T-cell (primary cell): ENCODE measurements at places on chromosomes 3 and 15. TPM values are rescaled to one million over a fixed set of nuclear protein-coding genes. Genes with fewer than 3 reads are reported as not detected.

Gene USP19
- 105 TPM for total RNA-seq

- DNase-seq: no peak
Measured at GRCh38 chr3:100976611-100977010, 16.6 kb downstream of the ABI3BP start.

- no peak for DNase-seq
Measured at GRCh38 chr3:145259166-145259880, 901.7 kb downstream of the PLOD2 start.

DNA sequence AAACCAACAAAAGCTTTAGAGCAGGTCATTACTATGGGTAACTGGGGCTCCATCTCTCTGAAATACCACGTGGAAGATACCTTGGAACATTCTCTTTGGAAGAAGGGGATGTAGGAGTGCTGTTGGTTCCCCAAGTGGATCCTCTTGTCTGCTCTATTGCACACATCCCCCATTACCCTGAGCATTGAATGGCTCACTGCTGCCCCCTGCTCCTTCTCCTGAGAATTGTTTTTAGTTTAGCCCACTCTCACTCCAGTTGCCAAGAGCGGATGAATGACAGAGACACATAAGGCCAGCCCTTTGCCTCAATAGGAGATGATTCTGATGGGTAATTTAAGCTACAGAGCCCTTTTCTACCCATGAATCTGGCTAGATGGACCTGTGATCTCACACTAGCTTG, 135.6 kb upstream of the SUCLG2 start:
- DNase-seq: peak; percentile 54

- DNase-seq: no peak
Measured at GRCh38 chr3:69737392-69737791, 1.9 kb upstream of the MITF start.

DNA sequence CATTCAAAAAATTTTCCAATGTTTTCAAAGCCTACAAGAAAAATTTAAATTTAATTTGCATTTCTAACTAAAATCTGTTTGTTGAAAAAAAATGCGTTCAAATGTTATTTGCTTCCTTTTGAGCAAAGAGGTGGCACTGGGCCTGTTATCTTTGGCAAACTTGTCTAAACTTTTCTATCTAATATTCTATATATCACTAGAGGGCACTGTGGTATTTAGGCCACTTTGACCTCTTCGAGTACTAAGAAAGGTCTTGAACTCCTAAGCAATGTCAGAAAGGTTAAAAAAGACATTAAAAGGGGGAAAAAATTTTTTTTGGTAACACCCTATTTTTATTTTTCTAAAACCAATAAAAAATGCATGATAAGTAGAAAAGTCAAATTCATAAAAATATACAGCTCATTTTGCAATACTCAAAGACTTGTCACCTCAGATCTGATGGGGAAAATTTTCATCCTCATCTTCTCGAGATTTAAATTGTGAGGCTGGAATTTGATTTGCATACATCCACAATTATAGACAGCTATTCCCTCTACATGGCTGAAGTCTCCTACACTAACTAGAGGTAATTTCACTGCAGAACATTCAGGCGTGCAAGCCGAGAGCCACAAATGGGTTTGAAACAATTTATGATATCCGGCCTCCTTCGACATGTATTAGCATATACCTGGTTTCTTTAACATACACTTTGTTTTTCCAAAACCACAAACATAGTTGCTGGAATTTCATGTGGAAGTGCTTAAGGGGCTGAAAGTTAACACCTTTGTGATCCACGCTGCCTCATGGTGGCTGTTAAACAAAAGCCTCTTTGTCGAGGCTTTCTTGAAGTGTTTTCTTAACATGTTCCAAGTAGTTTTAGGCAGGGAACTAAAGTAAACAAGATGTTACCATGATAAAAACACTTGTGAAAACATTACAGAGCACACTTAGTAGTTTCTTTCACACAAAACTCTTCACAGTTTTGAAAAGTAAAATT, 576.4 kb downstream of the FOXP1 start:
- DNase-seq: no peak

Gene SLC51A
- total RNA-seq: not detected

Gene KLHL6
- 34.8 TPM for total RNA-seq

GRCh38 chr3:72810063-72810462, 38.2 kb downstream of the SHQ1 start:
- no peak for DNase-seq

- DNase-seq: no peak
Measured at GRCh38 chr3:122959339-122959738, 68.2 kb downstream of the SEMA5B start.

DNA sequence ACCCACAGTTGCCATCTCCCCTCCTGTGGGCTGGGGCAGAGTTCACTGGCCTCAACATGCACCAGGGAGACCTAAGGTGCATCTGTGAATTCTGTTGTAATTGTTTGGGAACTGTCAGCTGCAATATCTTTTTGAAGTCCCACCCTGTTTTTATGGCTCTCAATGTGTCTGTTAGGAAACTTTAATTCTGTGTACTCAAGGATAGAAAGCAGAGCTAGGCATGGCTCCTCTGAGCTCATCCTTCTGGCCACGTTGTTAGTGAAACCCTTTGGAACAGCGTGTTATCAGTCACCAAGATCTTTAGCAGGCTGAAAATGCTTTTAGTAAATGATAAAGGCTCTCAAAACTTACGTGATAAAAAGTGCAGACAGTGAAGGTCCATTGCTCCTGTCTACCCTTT, 33.6 kb upstream of the MTMR10 start:
- DNase-seq: no peak

DNA sequence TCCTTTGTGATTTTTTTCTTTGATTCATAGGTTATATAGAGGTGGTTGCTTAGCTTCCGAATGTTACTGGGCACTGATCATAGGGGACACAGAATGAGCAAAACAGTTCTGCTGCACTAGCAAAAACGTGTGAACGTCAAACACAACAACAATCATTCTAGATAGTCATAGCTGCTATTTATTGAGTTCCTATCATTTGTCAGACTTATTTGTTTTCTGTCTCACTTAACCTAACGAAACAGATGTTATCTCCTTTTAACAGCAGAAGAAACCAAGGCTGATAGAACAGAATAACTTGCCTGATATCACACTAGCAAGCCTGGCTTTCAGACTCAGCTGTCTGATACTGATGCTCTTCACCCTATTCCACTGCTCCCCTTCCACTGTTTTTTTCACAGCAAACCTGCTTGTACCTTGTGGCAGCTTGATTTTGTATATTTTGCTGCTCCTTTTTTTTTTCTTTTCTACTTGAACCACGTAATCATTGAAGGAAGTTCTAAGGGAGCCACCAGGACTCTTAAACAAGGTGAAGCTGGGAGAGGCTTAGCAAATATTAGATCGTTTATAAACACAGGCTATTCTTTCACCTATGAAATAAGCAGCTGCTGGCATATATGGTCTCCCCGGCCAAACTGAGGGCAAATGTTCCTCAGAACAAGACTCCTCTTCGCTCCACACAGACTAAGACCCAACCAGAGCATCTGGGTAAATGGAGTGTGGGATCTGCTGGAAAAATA, 78.8 kb downstream of the MCF2L2 start:
- peak; percentile 10 for DNase-seq

DNA sequence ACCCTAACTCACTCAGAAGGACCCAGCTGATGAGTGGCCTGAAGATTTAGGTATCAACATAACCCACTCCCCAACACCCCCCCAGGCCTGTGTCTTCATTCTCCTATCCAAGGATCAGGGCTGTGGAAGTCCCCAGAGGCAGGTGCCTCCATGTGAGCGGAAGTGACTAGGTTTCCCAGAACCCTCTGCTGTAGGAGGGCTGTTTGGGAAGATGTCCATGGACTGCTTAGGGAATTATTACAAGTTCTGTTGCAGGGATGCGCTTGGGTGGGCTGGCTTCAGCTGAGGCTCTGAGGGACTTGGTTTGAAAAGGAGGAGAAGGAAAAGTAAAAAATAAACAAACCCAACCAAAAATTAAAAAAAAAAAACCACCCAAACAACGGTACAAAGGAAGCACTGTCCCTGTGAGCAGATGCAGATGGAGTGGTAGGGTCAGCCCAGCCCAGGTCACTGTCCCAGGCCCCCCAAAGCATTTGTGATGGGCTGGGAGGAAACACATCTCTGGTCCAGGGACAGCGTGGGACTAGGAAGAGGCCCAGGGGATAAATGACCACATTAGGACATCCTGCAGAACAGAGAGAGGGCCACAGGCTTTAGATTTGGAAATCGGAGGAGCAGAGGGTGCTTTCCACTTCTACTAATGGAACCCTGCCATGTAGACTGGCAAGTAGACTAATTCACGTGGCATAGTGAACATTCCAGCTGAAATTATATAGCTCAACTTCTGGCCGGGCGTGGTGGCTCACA, 12.2 kb upstream of the APOD start:
- DNase-seq: no peak

DNA sequence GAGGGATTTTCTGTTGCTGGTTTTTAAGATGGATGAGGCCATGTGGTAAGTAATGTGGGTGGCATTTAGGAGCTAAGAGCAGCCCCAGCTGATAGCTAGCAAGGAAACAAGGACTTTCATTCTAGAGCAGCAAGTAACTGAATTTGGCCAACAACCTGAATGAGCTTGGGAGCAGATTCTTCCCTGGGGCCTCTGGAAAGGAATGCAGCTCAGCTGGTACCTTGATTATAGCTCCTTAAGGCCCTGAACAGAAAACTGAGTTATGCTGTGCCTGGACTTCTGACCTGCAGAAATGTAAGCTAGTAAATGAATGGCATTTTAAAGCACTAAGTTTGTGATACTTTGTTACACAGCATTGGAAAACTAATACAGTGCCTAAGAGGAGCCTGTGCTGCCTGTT, 565.5 kb downstream of the PDCD6IP start:
- DNase-seq: no peak

Gene CKMT1A
- 0.28 TPM for total RNA-seq

- no peak for DNase-seq
Measured at GRCh38 chr3:112093180-112093522, 7.0 kb downstream of the C3orf52 start.

Gene CAND2
- 2.9 TPM for total RNA-seq

Gene EPB42
- total RNA-seq: not detected

- no peak for DNase-seq
Measured at GRCh38 chr15:47718497-47719437, 1.5 kb downstream of the SEMA6D start.

DNA sequence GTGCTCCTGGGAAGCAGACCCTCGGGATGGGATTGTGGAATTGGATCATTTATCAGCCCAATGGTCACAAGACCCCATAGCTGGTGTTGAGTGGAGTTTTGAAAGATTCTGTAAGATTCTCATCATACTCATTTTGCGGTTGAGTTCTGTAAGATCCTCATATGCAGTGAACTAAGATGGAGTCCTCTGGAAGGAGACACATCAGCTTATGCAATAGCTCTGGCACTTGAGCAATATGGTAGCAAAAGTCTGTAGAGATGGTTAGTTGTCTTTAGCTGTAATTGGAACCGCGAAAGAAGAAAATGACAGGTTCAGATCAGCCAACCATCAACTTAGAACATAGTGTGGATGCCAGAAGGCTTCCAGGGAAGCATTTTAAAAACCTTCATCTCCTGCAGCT, 184.5 kb upstream of the TSC22D2 start:
- DNase-seq: no peak

GRCh38 chr3:3495611-3496010, 303.6 kb upstream of the LRRN1 start:
- DNase-seq: no peak

Gene GOLGA8M
- total RNA-seq: 2.2 TPM

DNA sequence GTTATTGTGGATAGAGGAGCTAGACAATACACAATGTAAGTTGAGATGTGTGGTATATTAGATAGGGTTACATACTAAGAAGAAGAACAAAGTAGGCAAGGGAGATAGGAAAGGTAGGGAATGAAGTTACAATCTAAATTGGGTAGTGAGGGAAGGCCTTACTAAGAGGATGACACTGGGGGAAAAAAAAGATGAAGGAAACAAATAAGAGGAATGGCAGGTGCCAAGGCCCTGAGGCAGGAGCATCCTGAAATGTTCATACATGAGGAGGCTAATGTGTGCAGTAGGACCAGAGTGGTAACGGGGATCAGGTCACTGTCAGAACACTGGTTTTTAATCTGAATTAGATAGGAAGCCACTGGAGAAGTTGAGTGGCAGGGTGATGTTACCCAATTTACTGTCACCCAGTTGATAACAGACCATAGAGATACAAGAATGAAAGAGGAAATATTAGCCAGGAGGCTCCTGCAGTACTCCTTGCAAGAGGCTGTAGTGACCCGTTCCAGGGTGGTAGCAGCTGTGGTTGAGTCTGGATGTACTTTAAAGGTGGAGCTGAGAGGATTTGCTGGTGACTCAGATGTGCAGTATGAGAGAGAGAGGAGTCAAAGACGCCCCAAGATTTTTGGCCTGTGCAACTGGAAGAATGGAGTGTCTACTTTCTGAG, 14.4 kb downstream of the RTP1 start:
- DNase-seq: no peak

Gene BCL2A1
- total RNA-seq: 26.2 TPM

Gene CCK
- total RNA-seq: not detected

DNA sequence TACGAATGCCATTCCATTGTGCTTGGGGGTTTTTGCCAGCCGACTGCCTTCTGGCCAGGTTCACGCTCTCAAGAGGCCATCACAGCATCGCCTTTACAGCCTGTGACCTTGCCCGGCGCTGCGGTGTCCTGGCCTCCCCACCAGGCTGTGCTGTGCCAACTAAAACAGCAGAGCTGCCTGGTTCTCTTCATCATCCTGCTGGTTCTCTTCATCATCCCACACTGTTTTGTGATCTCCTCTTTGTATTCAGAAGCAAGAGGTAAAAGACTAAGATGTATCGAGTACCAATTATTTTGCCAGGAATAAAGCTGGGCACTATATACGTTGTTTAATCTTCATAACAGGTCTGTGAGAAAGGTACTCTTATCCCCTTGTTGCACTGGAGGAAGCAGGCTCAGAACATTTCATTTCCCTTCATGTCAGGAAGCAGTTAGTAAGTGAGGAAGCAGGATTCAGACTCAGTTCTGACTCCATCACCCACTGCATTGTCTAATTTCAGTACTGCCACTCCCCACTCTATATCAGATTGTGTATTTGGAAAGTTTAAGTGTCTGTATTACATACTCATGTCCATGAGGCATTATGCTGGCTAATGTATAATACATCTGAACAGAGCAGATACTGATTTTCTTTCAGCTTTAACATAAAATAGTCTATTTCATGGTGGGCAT, 92.7 kb downstream of the LRRC28 start:
- DNase-seq: peak; percentile 36

DNA sequence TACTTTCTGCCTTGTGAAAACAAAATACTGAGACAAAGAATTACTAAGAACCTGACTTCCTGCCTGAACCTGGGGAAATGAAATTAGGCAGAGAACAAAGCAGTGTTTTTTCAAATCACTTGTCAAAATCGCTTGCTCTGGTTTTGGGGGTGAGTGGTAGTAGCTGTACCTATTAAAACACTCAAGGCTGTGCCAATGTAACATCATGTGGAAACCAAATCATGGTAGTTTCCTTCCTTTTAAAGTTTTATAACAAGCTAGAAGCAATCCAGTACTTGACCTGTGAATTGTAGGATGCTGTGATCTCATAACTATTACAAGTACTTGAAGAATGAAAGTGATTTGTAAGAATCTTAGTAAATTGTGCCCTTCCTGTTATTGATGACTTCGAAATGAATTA, 6.7 kb downstream of the CMTM8 start:
- DNase-seq: no peak
